Right lobe of liver (tissue), 6 donors: ENCODE measurements at places on chromosomes 12 and 14. TPM values are rescaled to one million over a fixed set of nuclear protein-coding genes. Genes with fewer than 3 reads are reported as not detected.

DNA sequence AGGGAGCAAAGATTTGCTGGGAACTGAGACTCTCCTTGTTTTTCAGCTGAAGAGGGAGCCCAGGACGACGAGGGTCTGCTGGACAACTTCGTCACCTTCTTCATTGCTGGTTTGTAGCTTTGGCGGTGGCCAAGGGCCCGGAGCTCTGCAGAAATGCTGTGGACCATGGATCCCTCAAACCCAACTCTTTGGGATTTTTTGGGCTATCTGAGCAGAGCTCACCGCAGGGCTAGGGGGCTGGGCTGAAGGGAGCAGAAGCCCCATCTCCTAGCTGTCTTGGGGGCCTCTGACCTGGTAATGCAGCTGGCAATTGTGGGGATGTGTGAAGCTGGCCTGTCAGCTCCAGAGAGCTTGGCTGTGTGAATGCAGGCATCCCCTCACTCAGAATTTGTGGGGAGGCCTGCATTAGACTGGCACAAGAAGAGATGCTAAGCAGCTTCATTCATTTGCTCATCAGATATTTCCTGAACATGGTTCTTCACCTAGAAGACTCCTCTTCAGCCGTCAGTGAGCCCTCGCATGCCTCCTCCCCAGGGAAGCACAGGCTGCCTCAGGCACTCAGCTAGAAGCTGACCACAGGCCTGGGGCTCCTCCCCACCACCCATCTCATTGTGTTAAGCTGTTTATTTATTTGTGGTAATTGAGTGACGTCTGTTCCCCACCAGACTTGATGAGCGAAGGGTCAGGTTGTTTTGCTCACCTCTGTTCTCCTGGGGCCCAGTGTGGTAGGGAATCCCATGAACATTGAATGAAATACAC, 32.2 kb downstream of the CYP46A1 start:
- no peak overlapping the region for H3K4me3 ChIP-seq
- H3K27me3 ChIP-seq = no peaks in the 10 kb centered on the region
- no peaks in the 10 kb centered on the region for H3K36me3 ChIP-seq
- H3K4me1 ChIP-seq = no peaks in the 10 kb centered on the region

- no peak within 1 kb of the TSS for H3K27ac ChIP-seq
- no peaks in the 10 kb centered on the region for H3K4me1 ChIP-seq
- H3K36me3 ChIP-seq = no peaks in the 10 kb centered on the region
- no peak within 1 kb of the TSS for H3K4me3 ChIP-seq
- H3K27me3 ChIP-seq = no peaks in the 10 kb centered on the region
Observed at GRCh38 chr12:109020796-109021380, at the start of gene SVOP. Gene SVOP (minus strand): TSS chr12:109021068. CDS start chr12:109020868, 200 bp downstream.

- DNase-seq = no peak
- H3K27ac ChIP-seq = no peak overlapping the region
- no peaks in the 10 kb centered on the region for H3K27me3 ChIP-seq
- no peaks in the 10 kb centered on the region for H3K4me1 ChIP-seq
Observed at GRCh38 chr12:101653503-101653902, 43.9 kb upstream of the CHPT1 start.

GRCh38 chr14:77615361-77616132, 890 bp downstream of the SPTLC2 start:
- H3K4me1 ChIP-seq = peaks cover 8% of the 10 kb centered on the region
- DNase-seq = no peak
- no peaks in the 10 kb centered on the region for H3K27me3 ChIP-seq
- H3K27ac ChIP-seq = peak overlapping the region; percentile 54
- H3K4me3 ChIP-seq = peak overlapping the region; percentile 70

DNA sequence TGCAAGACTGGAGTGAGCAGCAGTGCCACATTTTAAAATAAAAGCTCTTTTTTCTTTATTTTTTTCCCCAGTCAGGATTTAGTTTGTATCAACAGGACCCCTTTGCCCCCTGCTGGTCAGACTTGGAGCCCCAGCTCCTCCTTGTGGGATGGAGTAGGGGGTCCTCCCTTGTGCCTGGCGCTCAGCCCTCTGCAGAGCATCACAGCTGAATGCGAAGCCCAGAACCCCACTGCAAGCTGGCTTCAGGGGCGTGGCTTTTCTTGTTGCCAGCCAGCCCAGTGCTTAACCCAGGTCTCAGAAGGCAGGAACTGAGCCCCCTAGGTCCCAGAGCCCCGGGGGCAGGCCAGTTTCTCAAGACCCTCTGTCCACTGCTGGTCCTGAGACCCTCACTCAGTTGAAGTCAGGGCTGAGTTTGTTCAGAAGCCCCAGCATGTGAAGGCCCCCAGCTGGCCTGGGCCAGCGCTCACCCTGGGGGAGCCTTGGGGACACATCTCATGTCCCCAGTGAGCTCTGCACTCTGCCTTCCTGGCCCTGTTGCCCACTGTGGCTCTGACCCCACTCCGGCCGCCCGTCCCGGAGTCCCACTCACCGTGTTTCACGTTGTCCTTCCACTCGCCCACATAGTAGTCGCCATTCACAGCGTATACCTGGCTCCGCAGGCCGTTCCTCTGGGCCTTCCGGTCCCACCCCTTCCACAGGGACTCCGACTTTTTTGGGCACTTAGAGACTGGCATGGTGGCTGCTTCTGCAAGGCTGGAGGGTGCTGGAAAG, 519 bp downstream of the MORN3 start:
- H3K4me3 ChIP-seq = no peak overlapping the region
- H3K27ac ChIP-seq = no peak overlapping the region
- no peaks in the 10 kb centered on the region for H3K27me3 ChIP-seq
- H3K36me3 ChIP-seq = no peaks in the 10 kb centered on the region
- DNase-seq = no peak

DNA sequence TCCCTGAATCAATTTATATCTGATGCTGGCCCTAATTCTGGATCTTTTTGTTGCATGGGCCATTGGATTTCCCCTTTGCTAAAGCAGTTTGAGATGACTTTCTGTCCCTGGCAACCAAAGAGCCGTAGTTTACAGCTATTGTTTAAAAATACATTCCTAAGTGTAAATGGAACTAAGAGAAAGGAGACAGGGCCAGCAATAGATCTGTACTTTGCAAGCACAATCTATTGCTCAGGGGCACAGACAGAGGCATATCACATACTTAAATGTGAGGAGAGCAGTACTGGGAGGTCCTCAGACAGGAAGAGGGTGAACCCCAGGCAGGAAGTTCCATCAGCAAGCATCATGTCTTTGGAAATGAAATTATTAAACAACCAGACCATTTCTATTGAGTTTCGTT, 126.6 kb downstream of the ZFP36L1 start:
- H3K4me1 ChIP-seq = no peaks in the 10 kb centered on the region
- H3K4me3 ChIP-seq = no peak overlapping the region
- peak; percentile 10 for DNase-seq
- H3K27ac ChIP-seq = no peak overlapping the region
- no peaks in the 10 kb centered on the region for H3K36me3 ChIP-seq
- H3K27me3 ChIP-seq = no peaks in the 10 kb centered on the region

DNA sequence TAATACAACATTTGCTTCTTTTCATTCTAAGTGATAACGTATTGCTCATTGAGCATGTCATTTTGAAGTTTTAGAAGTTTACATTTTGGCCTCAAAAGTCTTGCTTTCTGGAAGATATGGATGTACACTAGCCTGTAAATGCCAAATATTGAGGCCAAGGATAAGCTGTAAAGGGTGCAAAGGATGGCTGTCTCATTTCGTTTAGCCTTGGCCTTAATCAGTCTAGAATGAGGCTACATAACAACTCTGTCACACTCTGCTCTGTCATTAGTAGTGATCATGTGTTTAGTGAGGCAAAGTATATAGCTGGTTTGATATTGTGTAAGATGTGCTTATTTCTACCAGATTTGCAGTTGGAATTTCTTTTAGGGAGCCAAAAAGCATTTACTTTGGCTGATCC, 344.5 kb downstream of the TMTC2 start:
- no peak overlapping the region for H3K27ac ChIP-seq
- no peaks in the 10 kb centered on the region for H3K27me3 ChIP-seq
- H3K4me3 ChIP-seq = no peak overlapping the region
- no peaks in the 10 kb centered on the region for H3K4me1 ChIP-seq
- no peaks in the 10 kb centered on the region for H3K36me3 ChIP-seq
- DNase-seq = no peak

The SRRM4 gene
- total RNA-seq = not detected

DNA sequence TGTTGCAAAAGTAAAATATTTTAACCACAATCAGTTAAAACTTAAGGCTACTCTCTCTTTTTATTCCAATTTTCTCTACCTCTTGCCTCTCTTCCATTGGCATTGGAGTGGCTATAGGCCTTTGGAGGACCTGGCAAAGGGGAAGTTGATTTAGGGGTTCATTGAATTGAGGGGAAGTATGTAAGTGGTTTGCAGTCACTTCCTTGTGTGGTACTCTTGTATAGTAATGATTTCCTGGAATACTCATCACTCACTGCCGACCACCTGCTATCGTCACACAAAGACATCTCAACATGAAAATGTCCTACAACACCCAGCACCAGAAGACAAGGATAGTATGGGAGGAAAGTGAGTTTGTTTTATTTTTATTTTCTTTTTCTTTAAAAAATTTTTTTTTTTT, 45.7 kb upstream of the CPM start:
- no peaks in the 10 kb centered on the region for H3K36me3 ChIP-seq
- peaks cover 27% of the 10 kb centered on the region for H3K4me1 ChIP-seq
- no peaks in the 10 kb centered on the region for H3K27me3 ChIP-seq
- H3K27ac ChIP-seq = no peak overlapping the region
- no peak for DNase-seq
- no peak overlapping the region for H3K4me3 ChIP-seq

The CNTN1 gene
- 0.33 TPM for total RNA-seq

DNA sequence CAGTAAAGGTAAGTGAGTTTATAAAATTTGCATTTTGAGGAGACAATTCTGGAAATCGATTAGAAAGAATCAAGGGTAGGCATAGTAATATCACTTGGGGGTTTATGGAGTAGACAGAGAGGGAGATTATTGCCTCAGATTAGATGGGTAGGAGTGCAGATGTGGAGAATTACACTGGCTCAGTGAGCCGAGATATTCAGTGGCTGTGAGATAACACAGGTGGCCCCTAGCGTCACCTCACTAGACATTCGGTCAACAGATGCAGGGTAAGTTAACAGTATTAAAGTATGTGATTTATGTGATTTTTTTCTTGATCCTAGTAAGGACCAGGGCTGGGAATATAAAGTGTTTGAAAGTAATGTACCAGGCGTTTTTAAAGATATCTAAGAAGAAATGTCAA, 39.6 kb upstream of the KLRD1 start:
- H3K36me3 ChIP-seq = no peaks in the 10 kb centered on the region
- H3K27ac ChIP-seq = no peak overlapping the region
